ENCODE measurements at places on chromosomes 11 and 22.

GRCh38 chr11:84564180-84564866, 1062.8 kb downstream of the DLG2 start:
- peak; percentile 46 for DNase-seq

DNA sequence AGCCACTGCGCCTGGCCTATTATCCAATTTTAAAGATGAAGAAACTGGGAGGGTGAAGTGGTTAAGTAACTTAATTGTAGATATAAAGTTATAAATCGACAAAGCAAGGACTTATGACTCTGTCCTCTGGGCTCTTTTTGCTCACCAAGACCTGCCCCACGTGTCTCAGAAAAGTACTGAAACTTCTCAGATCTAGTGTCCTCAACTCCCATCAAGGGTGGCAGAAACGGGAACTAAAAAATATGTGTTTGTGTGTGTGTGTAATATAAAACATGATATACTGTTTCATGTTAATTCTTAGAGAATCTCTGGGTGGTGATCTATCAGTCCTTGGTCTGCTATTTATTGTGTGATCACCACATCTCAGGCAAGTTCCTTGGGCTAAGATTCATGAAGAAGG, 104.9 kb downstream of the GAB2 start:
- no peak for DNase-seq

DNA sequence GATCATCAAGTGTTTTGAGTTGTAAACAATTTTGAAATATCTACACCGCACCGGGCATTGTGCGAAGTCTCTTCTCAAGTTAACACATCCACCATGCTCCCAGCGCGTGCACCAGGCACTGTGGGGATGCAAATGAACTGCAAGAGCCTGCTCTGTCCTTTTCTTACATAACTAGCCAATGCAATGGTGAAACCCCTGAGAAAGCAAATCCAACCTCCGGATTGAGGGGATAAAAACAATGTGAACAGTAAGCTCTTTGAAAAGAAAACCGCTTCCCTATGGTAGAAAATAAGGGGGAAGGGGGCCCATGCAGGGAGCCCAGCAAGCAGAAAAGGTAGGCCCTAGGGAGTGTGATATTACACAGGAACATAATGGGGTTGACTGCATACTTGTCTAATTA, 274.9 kb upstream of the MPPED2 start:
- peak; percentile 8 for DNase-seq

- no peak for DNase-seq
These were observed 583 bp downstream of the P4HA3 start for GRCh38 chr11:74310857-74311256.

DNA sequence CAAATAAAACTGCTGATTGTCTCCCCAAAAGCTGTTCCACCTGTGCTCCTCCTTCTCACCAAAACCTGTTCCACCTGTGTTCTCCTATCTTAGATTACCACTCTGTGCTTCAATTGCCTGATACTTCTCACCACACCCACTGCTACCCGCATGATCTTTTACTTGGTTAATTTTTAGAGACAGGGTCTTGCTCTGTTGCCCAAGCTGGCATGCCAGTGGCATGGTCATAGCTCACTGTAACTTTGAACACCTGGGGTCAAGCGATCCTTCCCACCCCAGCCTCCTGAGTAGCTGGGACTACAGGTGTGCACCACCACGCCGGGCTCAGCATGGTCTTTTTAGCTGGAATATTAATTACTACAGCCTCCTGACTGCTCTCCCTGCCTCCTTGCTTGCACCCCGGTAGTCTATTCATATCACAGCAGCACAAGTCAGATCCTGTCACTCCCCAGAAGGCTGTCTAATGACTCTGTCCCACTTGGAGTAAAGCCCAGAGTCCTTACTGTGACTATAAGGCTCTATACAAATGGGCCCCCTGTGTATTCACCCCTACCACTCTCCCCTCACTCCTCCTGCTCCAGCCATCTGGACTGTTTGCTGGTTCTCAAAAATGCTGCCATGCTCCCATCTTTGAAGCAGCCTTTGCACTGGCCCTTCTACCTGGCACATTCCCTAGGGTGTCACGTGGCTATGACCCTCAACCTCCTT, 3.5 kb downstream of the C11orf91 start:
- no peak for DNase-seq

DNA sequence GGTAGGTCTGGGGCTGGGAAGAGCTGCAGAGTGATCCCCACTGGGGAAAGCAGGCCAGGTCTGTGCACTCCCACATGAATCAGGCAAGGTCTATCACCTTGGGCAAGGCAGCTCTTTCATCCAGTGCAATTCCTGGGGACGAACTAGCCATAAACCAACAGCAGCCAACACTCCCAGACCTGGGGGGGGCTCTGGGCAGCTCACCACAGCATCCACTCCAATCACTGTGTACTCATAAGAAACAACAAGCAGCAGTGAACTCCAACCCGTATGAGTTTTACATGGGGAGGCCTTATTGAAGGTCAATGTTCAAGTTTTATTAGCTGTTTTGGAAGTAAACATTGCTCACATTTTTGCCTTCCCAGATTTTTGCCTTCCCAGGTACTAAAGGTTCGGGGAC, 157.4 kb upstream of the NAV2 start:
- no peak for DNase-seq

GRCh38 chr11:64608046-64608445, 17.0 kb downstream of the SLC22A12 start:
- DNase-seq = no peak

- no peak for DNase-seq
These were observed 30.2 kb downstream of the MUC5B start for GRCh38 chr11:1253103-1253485.

DNA sequence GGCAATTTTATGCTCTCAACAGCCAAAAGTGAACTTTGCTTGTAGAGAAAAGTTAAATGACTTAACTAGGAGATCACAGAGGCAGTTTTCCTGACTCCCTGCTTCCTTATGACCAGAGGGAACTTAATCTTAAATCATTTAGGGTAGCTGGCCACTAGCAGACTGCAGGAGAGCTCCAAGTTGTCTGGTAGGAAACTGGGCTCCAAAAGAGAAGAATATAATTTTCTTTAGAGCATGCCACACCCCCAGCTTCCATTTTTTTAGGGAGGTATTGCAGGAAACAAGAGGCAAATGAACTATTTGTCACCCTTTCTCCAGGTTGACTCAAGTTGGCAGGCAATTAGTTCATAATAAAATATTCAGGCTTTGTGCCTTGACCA, 2.6 kb downstream of the METTL15 start:
- DNase-seq = no peak

GRCh38 chr11:72244361-72245262, 636 bp upstream of the PHOX2A start:
- no peak for DNase-seq

DNA sequence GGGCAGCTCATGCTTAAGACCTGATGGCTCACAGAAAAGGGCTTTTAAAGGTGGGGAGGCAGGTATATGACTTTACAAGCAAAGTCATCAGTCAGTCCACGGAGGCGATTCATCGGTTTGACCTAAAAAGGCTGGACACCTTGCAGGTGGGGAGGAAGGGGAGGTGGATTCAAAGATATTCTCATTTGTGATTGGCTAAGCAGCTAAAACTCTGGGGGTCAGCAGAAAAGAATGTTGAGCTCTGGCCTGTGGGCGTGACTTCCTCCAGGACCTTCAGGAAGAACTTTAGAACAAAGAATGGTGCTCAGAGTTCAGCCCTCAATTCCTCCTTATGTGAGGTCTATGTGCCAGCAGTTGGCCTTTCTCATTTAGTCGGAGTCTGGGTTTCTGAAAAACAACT, 78.3 kb upstream of the LMO1 start:
- no peak for DNase-seq

GRCh38 chr11:67034350-67034749, 11.4 kb downstream of the SYT12 start:
- no peak for DNase-seq

DNA sequence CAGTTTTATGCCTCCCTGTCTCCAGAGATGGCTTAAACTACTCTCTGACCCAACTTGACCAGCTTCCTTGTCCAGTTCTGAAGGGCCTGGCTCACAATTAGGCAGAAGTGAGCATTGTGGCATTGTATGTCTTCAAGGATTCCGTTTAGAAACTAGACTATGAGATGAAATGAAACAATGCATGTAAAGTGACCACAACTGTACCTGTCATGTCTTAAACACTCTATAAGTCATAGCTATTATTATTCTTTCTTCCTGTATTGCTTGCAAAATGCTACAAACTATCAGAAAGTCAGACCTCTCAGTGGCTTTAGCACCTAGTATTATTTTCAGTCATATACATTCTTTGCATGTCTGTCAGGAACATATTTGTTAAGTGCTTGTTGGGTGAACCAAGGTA, 127.9 kb upstream of the MTMR2 start:
- DNase-seq = no peak

DNA sequence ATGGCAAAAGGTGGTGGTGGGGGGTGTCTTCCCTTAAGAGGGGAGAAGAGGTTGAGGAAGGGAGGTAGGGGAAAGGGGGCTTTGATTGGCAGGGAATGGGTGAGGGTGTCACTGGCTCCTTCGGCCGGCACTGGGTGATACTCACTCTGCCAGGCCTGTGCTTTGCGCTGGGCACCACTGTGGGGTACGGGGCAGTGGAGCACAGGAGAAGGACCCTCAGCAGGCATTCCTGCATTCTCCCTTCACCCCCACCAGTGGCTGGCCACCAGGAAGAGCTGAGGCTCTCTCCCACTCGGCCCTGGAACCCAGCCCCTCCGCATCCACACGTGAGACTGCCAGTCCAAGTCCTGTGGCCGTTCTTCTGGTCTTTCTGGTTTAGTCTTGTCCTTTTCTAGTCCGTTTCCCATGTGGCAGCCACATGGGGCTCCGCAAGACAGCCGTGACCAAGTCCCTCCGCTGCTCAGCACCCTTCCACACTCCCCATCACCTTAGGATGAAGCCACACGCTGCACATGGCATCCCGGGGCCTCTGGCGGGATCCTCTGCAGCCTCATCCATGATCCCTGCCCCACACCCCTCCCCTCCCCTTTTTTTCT, 8.0 kb downstream of the CAPN5 start:
- no peak for DNase-seq

DNA sequence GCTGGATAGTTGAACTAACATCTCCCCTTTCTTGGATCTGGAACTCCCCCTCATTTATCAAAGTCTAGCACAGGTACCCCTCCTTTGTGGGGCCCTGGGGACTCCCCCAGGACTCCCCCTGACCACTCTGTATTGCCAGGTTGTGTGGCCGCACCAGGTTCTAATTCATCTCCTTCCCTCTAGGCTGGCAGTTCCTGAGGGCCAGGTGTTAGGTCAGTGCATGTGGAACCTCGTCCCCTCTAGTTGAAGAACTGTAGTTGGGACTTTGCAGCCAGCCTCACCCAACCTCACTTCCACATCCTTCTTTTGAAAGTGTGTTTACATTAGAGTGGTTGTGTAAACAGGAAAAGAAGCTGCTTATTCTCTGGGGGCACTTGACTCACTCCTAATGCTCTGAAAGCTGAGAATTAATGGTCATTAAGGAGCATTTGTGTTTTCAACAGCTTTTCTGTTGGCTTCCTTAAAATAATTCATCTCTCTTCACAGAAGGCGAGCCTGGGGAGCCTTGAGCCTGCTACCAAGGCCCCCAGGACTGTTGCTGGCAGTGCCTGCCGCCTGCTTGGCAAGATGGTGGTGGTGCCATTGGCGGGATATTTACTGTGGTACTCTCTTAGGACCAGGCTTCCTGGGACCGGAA, 11.8 kb downstream of the UPB1 start:
- no peak for DNase-seq

All from neural crest cell (in vitro differentiated cells).